Aorta (tissue), 5 donors: ENCODE measurements at places on chromosomes 1 and 21. TPM values are rescaled to one million over a fixed set of nuclear protein-coding genes. Genes with fewer than 3 reads are reported as not detected.

AMPD1 gene
- not detected for total RNA-seq

SLC39A1 gene
- total RNA-seq, result 88.9 TPM

PLEKHG5 gene
- 39.3 TPM for total RNA-seq

AVPR1B gene
- total RNA-seq, result not detected

- DNase-seq, result no peak
These were observed 1.0 kb downstream of the IQGAP3 start for GRCh38 chr1:156571261-156571852.

GRCh38 chr1:161781995-161782394 is 15.9 kb downstream of the ATF6 start:
- DNase-seq, result no peak

DNA sequence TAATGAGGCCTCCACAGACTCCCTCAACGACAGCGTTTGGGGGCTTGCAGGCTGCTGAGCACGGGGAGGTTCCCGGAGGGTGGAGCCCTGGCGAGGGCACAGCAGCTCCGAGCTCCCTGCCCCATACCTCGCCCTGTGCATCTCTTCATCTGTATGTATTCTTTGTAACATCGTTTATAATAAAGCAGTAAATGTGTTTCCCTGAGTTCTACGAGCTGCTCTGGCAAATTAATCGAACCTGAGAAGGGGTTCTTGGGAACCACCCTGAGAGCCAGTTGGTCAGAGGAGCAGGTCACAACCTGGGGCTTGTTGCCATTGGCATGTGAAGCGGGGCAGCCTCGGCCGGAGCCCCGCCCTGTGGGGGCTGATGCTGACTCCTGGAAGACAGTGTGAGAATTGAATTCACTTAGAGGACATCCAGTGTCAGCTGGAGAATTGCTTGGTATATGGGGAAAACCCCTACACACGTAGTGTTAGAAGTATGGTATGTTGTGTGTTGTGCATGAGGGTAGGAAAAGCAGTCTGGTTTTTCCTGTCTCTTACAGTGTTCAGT is 11.5 kb downstream of the SLC37A1 start:
- DNase-seq, result no peak

DNA sequence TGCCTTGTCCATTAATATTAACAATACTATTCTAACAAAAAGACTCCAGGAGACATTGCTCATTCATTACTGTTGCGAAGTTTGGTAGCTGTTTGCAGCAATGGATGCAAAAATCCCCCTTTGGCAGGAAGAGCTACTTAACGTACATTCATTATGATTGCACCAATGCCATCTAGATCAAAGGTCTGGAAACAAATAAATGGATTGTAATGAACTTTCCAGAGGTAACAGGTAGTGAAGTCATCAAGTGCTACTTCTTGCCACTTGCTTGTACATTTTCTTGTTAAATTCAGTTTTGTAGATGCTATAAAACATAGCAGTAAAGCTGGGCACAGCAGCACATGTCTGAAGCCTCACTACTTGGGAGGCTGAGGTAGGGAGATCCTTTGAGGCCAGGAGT is 93.9 kb downstream of the DDAH1 start:
- DNase-seq, result no peak

DNA sequence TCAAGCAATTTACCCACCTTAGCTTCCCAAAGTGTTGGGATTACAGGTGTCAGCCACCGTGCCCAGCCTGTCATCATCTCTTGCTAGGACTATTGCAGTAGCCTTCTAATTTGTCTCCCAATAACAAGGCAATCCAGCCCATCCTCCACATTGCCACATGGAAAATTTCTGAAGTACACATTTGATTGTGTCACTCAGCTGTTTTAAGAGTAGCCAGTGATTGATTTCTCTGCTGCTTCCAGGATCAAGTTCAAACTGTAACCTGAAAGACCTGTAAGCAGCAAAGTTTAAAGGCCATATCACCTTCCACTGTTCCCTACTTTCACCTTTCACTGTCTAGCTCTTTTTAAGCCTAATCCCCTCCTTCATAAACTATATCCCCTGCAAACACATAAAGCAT is 7.8 kb upstream of the ELK4 start:
- DNase-seq, result no peak
